NCI-H1105 (cell line): ENCODE measurements at places on chromosomes 6 and 20.

GRCh38 chr20:23034721-23035671 is at the start of gene SSTR4:
TSS of gene SSTR4 (plus strand) at chr20:23035312. CDS start at chr20:23035484, 172 bp downstream.
- DNase-seq: no peak

- DNase-seq: no peak
These were observed 40.6 kb downstream of the BPIFB4 start for GRCh38 chr20:33119725-33120720.

GRCh38 chr6:67009818-67010217 is 1302.8 kb upstream of the EYS start:
- DNase-seq: no peak

- DNase-seq: no peak
These were observed 10.9 kb upstream of the SLC22A7 start for GRCh38 chr6:43286980-43287716.

DNA sequence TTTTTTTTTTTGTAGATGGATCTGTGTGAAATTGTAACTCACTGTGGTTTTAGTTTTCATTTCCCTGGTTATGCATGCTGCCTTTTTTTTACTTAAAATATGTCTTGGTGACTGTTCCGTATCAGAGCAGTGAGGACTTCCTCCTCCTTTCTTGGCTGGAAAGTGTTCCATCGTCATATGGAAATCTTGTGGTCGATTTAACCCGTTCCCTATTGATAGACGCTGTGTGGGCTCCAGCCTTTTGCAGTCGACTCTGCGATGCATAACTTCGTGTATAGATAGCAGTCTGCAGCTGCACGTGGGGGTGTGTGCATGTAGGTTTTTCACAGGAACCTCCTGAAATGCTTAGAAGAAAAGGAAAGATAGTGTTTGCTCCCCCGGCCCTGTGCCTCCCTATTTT is 28.1 kb upstream of the PNPLA1 start:
- no peak for DNase-seq

GRCh38 chr6:95636552-95637431 is 59.5 kb downstream of the MANEA start:
- no peak for DNase-seq

- no peak for DNase-seq
These were observed 36.7 kb downstream of the CFAP61 start for GRCh38 chr20:20089018-20089417.

- DNase-seq: no peak
These were observed 236.3 kb downstream of the PTPRK start for GRCh38 chr6:128284128-128284527.

DNA sequence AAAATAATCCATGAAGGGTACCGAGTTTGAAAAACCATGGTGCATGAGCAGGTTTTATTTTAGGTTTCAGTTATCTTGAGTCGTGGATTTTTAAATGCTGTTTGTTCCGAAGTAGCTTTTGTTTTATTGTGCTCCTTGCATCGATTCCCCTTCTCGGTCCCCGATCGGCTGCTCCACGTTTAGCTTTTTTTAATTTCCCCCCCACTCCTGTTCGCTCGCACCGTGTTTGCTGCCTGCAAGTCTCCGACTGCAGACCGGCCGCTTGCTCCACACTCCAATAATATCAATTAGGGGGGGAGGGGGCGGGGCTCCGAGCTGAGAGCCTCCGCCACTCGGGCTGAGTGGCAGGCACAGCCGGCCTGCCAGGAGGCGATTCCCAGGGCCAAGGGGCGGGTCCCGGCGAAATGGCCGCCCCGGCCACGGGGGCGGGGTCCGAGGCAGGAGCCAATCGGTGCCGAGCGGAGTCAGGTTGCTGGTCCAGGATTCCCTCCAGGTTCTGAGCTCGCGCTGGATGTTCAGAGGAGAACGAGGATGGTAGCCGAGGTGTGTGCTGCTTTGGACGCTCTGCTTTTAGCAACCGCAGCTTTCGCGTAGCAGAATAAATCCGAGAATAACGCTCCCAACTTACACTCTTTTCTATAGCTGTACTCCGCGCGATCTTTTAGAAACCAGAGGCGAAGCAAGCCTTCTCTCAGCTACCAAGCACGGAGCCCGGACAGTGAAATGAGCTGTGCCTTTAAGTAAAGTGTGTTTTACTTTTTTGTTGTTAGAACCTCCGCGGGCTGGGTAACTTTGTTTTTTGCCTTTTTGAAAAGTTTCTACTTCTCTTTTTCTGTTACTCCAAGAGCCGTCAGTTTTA is at the start of gene EPHA7:
Gene EPHA7 (minus strand): TSS at position 256 of the 859 bp plus-strand sequence. CDS start 218 bp downstream, at position 38.
- peak; percentile 99 for DNase-seq
